ENCODE measurements at places on chromosomes 13 and 19. TPM values are rescaled to one million over a fixed set of nuclear protein-coding genes. Genes with fewer than 3 reads are reported as not detected.
A peak's percentile ranks its signal among the peaks of the same experiment; 100 is the strongest.

The ZNF416 gene
- 8.7 TPM for total RNA-seq

The C19orf85 gene
- not detected for total RNA-seq

The ZNF763 gene
- 5.6 TPM for total RNA-seq

The KBTBD7 gene
- total RNA-seq, result 4.5 TPM

The TTC9B gene
- total RNA-seq, result not detected

The PLA2G4C gene
- 9.1 TPM for total RNA-seq

DNA sequence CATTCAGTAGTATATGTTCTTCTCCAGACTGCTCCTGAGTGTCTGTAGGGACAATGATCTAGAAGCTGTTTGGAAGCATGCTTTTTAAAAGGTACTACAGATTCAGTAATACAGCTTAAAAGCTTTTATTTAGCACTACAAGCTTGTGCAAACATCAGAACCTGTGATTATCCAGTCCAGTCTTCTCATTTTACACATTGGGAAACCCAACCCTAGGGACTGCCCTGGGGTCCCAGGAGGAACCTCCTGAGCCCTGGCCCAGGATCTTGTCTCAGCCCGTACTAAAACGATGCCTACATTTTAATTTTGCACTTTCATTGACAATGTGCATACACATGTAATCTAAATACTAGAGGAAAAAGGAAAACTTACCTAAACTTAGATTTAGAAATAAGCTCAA is 12.5 kb downstream of the DOCK9 start:
- no peak overlapping the region for H3K27ac ChIP-seq
- no peaks in the 10 kb centered on the region for H3K36me3 ChIP-seq
- no peaks in the 10 kb centered on the region for H3K27me3 ChIP-seq
- H3K4me1 ChIP-seq, result peaks cover 47% of the 10 kb centered on the region

DNA sequence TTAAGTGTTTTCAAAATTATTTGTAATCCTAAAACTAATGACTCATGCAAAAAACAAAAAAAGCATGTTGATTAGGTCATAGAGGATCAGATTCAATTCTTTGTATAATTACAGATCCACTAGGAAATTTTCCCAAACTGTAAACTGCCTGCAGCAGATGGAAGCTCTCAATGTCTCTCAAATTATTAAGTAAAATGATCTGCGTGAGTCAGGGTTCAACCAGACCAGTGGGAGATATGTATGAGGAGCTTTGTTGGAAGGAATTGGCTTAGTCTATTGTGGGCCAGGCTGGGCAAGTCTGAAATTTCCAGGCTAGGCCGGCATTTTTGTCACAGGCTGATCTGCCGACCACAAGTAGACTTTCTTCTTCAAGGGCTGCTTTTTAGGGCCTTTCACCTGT is 14.4 kb upstream of the SACS start:
- H3K36me3 ChIP-seq, result no peaks in the 10 kb centered on the region
- no peak overlapping the region for H3K4me3 ChIP-seq
- H3K27ac ChIP-seq, result no peak overlapping the region
- no peak for DNase-seq
- no peaks in the 10 kb centered on the region for H3K27me3 ChIP-seq

DNA sequence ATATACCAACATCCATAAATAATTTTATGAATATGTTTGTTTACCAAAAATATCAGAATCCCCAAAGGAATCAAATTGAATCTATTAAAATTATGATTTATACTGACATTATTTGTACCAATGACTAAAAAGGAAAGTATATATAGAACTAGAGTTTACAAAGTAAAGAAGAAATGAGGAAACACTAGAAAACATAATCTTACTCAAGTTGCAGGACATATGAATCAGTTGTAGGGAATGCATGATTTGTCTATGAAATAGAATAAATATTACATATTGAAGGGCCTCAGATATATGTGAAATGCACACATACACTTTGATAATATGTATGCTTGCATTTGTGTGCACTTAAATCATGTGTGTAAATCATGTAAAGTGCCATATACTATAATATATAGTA is 1466.4 kb downstream of the EFNB2 start:
- H3K4me1 ChIP-seq, result no peaks in the 10 kb centered on the region
- no peak overlapping the region for H3K4me3 ChIP-seq
- H3K36me3 ChIP-seq, result no peaks in the 10 kb centered on the region
- H3K27ac ChIP-seq, result no peak overlapping the region
- DNase-seq, result no peak

DNA sequence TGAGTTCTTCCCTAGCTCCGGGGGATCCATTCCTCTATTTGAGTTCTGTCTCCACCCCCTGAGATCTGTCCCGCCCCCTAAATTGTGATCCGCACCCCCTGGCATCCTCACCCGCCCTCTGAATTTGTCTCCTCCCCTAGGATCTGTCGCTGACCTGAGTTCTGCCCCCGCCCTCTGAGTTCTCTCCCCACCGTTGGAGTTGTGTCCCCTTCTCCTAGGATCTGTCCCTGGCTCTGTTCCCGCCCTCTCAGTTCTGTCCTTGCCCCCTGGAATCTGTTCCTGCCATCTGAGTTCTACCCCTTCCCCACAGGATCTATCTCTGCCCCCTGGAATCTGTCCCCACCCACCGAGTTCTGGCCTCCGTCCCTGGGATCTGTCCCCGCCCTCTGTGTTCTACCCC is 1.0 kb upstream of the SLC17A7 start:
- peak overlapping the region; percentile 70 for H3K27ac ChIP-seq
- H3K36me3 ChIP-seq, result peaks cover 10% of the 10 kb centered on the region
- peak overlapping the region; percentile 78 for H3K4me3 ChIP-seq
- peaks cover 32% of the 10 kb centered on the region for H3K4me1 ChIP-seq

- DNase-seq, result no peak
- no peak overlapping the region for H3K4me3 ChIP-seq
- no peak overlapping the region for H3K27ac ChIP-seq
Observed at GRCh38 chr13:91879360-91879759, 480.9 kb downstream of the GPC5 start.

DNA sequence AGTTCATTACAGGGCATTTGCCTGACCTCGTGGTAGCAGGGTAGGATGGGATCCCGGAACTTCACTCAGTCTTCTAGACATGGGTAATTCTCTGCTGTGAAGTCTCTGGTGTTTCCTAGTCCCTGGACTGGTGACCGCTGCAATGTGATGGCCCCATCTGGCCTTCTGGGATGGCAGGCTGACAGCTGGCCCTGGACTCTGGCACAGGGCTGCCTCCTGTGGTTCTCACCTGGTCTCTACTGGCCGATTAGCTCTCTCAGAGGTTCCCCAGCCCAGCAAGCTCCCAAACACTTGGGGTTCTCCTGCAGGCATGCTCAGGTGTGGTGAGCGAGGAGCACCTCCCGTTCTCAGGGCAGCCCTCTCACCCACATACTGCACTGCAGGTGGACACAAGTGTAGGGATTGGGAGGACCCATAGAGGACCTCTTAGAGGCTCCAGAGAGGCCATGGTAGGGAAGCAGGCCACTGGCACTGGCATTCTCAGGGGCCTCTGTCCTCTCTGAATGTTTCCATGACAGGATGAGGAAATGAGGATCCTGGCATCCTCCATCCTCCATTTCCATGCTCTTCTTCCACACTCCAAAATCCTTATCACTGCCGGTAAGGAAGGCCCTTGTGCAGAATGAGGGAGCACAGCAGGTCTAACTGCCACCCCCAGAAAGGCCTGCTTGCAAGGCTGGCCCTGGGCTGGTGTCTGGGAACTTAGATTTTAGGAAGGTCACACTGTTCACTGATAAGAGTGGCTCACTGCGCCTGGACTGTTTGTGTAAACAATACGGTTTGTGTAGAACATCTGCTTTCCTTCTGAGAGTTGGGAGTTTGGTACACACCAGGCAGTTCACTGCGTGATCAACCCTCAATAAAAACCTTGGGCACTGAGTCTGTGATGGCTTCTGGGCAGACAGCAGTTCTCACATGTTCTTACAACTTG is 31.5 kb upstream of the FARP1 start:
- no peaks in the 10 kb centered on the region for H3K36me3 ChIP-seq
- H3K4me1 ChIP-seq, result no peaks in the 10 kb centered on the region
- H3K4me3 ChIP-seq, result no peak overlapping the region
- DNase-seq, result no peak
- no peaks in the 10 kb centered on the region for H3K27me3 ChIP-seq

- no peak overlapping the region for H3K4me3 ChIP-seq
- H3K27me3 ChIP-seq, result peaks cover 4% of the 10 kb centered on the region
Observed at GRCh38 chr13:95533545-95534160, 18.9 kb upstream of the CLDN10 start.

- DNase-seq, result peak; percentile 26
- H3K36me3 ChIP-seq, result no peaks in the 10 kb centered on the region
- H3K4me1 ChIP-seq, result peaks cover 18% of the 10 kb centered on the region
- H3K27ac ChIP-seq, result no peak overlapping the region
- H3K27me3 ChIP-seq, result no peaks in the 10 kb centered on the region
- H3K4me3 ChIP-seq, result no peak overlapping the region
Observed at GRCh38 chr19:35220315-35220921, 8.1 kb downstream of the FAM187B start.

DNA sequence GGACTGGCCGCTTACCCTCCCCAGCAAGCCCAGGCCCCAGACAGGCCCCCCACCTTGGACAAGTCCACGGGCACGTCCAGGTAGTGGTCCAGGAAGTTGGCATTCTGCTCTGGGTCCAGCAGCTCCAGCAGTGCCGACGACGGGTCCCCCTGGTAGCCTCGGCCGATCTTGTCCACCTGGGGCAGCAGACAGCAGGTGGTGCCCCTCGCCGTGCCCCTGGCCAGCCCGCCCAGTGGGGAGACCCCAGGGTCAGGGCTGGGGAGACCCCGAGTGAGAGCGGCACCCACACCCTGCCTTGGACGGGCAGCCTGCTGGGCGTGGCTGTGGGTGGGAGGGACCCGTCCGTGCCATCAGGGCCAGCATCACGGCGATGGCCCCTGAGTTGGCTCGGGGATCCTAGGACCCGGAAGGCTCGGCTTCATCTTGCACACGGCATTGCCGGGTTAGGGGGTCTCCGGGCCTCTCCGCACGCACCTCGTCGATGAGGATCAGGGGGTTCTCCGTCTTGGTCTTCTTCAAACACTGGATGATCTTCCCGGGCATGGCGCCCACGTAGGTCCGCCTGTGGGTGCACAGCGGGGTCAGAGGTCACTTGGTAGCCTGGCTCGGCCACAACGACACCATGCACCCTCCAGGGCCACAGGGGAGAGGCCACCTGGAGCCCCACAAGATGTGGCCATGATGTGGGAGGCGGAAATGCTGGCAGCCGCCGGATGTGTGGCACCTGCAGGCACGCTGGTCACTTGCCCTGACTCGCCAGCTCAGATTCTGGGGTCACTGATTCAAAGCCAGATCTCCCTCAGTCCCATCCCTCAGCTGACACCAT is 6.3 kb downstream of the RPL36 start:
- no peak overlapping the region for H3K4me3 ChIP-seq
- peaks cover 95% of the 10 kb centered on the region for H3K36me3 ChIP-seq
- H3K4me1 ChIP-seq, result peaks cover 11% of the 10 kb centered on the region
- H3K27me3 ChIP-seq, result no peaks in the 10 kb centered on the region

Measured in suprapubic skin (tissue), 4 donors.